ENCODE measurements at places on chromosomes 1 and 21.
A peak's percentile ranks its signal among the peaks of the same experiment; 100 is the strongest.

DNA sequence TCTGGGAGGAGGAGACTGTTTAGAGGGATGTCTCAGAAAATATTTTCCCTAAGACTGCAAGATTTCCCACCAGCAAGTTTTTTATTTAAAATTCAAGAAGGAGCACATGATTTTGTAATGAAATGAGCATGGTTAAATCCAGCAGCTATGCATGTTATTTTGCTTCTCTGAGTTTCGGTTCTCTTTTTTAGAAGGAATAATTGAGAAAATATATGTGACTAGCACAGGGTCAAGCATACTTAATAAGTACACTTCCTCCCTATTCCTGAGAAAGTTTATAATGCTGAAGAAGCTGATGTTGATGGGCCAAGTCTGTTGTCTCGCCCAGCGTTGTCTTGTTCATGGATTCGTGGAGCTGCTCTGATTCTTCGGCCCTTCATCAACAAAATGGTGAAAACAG is 51.2 kb downstream of the EXO1 start:
- DNase-seq, result no peak

DNA sequence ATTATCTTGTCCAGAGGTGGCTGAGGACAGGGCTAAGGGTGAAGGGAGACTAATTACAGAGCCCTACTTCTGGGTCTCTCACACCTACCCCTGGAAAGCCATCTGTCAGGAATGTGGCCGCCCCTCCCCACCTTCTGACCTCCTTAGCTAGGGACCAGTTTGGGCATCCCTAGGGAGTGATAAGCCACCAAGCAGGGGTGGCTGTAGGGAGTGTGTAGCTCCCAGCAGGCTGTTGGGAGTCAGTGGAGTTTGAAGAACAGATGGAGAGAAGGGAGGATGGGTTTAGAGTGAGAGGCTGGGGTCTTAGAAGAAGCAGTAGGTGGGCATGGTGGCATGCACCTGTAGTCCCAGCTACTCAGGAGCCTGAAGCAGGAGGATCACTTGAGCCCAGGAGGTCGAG is 808 bp upstream of the SERINC2 start:
- no peak for DNase-seq

DNA sequence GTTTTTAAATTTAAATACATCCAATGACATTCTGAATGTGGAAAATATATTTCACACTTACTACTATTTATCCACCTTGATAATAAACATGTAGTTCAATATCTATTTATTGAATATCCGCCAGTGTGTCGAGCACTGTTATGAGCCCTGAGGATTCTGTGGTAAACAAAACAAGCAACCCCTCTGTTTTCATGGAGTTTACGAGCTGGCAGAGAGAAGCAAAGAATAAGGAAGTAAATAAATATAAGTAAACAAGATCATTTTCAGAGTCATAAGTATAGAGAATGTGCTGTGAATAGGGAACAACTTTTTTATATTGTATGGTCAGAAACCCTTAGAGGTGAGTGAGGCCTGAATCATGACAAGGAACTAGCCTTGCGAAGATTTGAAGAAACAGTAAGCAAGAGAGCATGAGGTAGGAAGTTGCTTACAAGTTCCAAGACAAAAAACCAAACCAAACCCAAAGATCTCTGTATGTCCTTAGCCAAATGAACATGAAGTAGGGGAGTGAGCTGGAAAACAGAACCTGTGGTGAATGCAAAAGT is 6.4 kb upstream of the SERBP1 start:
- DNase-seq, result no peak

GRCh38 chr1:200707116-200707515 is 31.6 kb upstream of the CAMSAP2 start:
- no peak for DNase-seq

DNA sequence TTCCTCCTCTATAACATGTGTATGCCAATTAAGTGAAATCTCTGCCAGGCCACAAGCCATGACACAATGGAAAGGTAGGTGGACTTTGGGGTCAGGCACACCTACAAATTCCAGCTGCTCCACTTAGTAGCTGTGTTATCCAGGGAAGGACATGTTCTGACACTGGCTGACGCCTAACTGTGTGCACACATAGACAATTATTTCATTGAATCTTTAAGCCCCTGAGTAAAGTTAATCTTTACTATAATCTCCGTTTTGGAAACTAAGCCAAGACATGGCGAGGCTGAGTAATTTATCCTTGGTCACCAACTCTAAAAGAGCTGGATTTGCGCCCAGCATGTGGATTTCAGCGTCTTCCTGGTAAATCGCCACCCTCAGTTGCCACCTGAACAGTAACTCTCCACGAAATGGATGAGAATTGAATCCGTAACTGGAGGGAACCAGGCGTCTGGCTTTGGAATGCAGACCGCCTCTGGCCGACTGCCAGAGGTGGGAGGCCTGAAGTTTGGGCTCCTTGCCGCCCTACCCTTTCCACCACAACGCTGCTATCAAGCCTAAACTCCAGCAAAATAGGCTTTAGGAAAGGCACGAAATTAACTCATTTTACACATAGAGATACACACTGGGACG is 888 bp upstream of the SNRPE start:
- DNase-seq, result no peak

GRCh38 chr1:5908461-5909375 is 83.5 kb downstream of the NPHP4 start:
- no peak for DNase-seq

- no peak for DNase-seq
Measured at GRCh38 chr1:22117851-22118250, 25.0 kb downstream of the WNT4 start.

DNA sequence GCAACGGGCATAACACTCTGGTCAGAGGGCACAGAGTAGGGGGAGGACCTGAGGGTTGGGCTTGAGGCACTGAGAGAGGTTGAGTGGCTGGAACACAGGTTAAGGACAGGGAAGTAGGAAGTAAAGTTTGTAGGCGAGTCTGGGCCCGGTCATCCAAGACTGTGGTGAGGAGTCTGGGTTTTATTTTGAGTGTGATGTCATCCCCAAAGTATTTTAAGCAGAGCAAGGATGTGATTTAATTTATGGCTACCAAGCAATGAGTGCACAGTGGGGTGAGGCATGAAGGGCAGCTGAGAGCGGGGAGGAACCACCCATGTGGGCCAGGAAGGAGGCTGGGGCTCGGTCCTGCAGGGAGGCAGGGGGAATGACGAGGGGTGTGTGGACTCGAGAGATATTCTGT is 11.2 kb upstream of the VWA5B1 start:
- no peak for DNase-seq

DNA sequence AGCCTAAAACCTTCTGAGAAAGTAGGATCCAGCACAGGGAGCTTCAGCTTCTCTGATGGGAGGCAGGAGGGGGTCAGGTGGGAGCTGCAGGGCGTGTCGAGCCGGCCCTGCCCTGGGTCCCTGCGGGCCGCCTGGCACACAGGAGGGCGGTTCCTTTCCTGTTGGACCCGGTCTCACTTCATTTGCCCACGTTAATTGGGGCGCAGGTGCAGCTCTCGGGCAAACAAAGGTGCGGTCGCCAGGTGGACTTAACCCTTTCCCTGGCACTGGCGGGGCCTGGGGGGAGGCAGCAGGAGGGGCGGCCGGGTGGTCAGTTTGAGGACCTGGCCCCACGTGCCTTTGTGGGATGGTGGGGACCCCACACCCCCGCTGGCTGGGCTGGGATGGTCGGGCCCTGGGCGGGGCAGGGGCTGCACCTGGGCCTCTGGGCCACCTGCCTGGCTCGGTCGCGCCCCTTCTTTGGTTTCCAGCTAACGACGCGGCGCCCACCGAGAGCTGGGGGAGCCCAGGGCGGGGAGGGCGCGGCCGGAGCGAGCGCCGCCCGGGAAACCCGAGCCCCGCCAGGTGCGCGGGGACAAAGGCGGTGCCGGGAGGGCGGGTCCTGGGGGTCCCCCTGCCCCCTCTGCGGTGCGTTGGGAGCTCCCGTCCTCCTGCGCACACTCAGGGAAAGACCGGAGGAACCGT is 20.8 kb upstream of the C1orf159 start:
- peak; percentile 39 for DNase-seq

DNA sequence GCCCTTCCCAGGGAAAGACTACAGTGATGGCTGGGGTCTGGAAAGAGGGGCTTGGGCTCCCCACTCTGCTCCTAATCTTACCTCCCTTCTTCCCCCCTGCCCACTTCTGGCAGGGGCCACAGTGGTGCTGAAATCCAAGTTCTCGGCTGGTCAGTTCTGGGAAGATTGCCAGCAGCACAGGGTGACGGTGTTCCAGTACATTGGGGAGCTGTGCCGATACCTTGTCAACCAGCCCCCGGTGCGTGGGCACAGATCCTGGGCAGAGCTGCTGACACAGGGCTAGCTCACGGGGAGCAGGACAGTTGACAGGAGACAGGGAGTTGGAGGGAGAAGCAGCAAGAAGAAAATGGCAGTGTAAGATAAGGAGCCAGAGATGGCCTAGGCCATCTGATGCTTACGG is 2.4 kb downstream of the SLC27A3 start:
- DNase-seq, result no peak

GRCh38 chr1:79109445-79109844 is 102.9 kb upstream of the ADGRL4 start:
- no peak for DNase-seq

DNA sequence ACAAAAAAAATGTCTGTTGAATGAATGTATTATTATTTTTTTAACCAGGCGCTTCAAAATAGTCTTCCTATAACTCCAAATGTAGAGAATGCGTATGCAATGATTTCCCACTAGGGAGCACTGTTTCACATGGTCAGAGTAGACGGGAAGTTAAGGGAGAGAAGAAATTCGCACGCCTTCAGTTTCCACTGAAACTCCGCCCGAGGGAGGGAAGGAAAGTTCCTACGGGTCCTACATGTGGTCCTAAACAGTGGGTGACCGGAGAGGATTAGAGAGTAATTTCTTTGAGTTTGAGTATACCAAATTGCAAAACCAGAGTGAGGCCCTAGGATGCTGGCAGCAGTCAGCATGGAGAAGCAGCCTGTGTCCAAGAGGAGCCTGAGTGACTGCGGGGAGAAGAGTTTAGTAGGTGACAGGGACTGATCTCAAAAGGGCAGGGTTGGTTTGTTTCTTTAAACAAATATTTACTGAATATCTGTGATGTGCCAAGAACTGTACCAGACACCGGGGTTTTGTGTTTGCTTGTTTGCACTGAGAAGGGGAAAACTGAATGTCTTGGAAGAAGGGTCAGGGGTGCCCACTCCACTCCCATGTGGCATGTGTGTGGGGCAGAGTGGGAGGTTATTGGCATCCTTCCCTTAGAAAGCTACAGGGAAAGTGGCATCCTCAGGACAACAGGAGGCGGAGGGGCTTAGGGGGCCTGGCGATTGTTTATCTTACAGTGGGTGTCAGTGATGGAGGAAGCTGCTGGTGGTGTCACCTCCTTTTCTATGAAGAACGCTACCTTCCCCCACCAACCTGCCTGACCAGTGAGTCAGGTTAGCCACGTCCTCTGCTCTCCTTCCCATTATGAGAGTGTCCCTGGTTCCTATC is 22.8 kb downstream of the RNU5D-1 start:
- peak; percentile 41 for DNase-seq

- no peak for DNase-seq
Measured at GRCh38 chr1:23585321-23586022, 26.2 kb upstream of the ID3 start.

DNA sequence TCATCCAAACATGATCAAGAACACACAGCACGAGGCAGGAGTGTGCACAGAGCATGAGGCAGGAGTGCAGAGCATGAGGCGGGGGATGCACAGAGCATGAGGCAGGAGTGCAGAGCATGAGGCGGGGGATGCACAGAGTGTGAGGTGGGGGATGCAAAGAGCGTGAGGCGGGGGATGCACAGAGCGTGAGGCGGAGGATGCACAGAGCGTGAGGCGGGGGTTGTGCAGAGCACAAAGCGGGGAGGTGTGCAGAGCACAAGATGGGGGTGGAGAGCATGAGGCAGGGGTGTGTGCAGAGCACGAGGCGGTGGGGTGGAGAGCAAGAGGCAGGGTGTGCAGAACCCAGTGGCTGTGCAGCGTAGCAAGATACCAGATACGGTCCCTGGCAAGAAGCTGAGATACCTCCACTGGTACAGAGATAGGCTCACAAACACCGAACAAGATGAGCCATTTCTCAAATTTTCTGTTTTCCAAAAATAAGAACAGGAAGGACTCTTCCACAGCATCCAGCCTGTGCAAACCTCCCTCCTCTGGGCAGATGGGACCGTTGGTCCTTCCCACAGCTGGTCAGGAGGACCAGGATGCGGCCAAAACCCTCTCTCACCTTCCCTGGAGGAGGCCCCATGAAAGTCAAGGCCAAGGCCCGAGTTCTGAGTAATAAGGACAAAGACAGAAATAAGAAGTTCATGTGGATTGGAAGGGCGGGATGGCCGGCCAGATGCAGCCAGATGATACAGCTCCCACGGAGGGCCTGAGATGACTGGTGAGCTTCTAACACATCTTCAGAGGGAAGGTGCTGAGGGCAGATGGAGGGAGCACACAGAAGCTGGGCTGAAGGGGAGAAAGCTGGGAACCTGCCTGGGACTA is 12.0 kb downstream of the SPATC1L start:
- DNase-seq, result no peak

DNA sequence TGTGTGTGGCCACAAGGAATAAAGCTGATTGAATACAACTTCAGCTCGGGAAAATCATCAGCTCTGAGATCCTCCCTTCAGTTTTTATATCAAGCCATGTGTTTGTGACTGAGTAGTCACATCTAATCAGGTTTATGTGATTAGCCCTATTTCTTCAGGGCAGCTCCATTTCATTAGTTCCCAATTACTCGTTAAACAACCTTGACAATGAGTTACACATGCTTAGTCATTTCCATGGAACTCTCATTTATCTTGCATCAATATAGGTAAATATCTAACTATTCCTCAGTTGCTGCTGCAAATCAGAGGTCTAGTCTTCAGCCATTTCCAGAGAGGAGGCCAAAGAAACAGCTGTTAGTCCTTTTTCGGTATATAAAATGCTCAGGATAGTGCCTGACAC is 16.3 kb downstream of the CRB1 start:
- no peak for DNase-seq

DNA sequence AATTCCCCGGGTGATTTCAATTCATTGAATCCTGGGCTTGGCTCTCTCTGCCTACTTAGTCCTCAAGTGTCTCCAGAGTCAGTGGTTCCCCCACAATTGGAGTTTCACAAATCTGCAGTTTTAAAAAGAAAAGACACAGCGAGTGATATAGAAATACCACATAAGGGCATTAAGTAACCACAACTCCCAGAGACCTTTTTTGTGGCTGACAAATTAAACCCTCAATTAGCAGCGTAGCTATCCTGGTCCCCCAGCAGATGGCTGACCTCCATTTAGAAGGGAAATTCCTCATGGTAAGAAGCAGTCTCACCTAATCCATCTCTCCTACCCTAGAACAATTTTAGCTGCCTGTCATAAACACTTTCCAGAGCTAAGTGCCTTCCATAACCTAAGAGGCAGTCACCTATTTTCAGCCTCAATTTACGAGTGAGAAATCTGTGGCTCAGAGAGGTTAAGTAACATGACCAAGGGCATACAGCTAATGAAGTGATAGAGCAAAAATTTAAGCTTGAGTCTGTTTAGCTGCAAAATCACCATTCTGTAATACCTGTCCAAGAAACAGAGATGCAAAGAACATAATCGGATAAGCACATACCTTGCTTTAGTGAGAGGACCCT is 56.0 kb upstream of the NBPF3 start:
- no peak for DNase-seq
